Stimulated activated naive CD8-positive, alpha-beta T cell treated with anti-CD3 and anti-CD28 coated beads, Interleukin-15, Interleukin-2, amounts not matched to agents 100 U/mL and 50 U/mL, for 24 hours (primary cell): ENCODE measurements at places on chromosomes 13 and 19.

GRCh38 chr19:14473073-14473977, 1.8 kb downstream of the PTGER1 start:
- peak; percentile 35 for DNase-seq

GRCh38 chr13:114108894-114109293, 23.5 kb downstream of the RASA3 start:
- DNase-seq = peak; percentile 9

DNA sequence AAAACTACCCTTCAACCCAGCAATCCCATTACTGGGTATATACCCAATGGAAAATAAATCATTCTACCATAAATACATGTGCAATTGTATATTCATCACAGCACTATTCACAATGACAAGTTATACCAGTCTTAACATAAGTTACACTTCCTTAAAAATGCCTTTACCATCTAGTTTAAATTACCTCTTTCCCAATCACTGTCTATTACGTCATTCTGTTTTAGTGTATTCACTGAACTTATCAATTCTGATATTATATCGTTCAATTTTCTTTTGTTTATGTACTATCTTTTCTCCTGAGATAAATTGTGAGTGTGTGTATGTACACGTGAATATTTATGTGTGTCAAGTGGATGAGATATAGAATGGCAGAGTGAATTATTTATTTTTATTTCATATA, 1416.8 kb downstream of the OLFM4 start:
- DNase-seq = no peak

DNA sequence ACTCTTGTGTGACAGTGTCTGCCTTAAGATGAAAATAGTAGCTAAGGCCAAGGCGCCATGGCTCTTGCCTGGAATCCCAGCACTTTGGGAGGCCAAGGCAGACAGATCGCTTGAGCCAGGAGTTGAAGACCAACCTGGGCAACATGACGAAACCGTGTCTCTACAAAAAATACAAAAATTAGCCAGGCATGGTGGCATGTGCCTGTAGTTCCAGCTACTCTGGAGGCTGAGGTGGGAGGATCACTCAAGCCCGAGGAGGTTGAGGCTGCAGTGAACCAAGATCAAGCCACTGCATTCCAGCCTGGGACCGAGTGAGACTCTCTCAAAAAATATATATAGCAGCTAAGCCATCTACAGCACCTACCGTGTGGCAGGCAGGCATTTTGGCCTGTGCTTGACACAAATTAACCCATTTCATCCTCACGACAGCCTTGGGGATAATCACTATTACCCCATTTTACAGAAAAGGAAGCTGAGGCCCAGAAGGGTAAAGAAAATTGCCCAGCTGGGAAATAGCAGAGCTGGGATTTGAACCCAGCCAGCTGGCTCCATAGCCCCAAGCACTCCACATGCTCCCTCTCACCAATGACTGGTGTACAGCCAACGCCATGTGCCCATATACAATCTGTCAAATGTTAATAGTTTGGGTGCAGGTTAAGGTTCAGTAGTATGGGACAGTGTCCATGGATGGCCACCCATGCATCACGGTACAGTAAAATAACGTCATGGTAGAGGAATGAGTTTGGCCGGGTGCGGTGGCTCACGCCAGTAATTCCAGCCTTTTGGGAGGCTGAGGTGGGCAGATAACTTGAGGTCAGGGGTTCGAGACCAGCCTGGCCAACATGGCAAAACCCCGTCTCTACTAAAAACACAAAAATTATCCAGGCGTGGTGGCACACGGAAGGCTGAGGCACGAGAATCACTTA, 3.1 kb downstream of the SLC1A5 start:
- DNase-seq = no peak

DNA sequence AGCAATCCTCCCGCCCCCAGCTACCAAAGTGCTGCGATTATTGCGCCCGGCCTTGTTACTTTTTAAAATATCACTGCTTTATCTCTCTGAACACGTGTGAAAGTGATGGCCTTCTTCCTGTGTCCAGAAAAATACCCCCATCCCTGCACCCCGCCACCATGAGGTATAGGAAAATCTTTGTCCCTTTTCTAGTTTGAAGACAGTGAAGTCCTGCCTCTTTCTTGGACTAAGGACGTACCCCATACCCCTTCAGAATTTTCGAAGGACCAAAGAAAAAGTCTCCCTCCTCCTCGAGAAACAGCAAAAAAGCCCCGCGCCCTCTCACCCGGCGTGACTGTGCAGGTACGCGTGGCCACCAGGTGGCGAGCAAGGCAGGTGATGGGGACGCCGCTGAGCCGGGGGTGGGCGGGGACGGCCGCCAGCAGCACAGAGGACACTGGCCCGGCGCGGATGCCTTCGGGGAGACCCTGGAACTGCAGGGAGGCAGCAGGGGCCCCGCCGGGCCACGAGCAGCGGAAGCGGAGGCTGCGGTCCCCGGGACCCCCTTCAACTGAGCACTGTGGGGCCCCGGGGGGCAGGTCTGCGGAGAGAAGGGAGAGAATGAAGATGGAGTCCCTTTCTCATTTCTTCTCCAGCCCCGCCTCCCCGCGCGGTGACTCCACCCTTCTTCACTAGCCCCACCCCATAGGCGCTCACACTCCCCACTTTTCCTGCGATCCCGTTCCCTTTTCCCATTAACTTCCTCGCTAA, 3.2 kb downstream of the VSIG10L start:
- DNase-seq = peak; percentile 93

- DNase-seq = peak; percentile 60
Observed at GRCh38 chr19:14536926-14537692, 7.7 kb downstream of the TECR start.

- DNase-seq = no peak
Observed at GRCh38 chr13:96086736-96087135, 3.2 kb upstream of the HS6ST3 start.

DNA sequence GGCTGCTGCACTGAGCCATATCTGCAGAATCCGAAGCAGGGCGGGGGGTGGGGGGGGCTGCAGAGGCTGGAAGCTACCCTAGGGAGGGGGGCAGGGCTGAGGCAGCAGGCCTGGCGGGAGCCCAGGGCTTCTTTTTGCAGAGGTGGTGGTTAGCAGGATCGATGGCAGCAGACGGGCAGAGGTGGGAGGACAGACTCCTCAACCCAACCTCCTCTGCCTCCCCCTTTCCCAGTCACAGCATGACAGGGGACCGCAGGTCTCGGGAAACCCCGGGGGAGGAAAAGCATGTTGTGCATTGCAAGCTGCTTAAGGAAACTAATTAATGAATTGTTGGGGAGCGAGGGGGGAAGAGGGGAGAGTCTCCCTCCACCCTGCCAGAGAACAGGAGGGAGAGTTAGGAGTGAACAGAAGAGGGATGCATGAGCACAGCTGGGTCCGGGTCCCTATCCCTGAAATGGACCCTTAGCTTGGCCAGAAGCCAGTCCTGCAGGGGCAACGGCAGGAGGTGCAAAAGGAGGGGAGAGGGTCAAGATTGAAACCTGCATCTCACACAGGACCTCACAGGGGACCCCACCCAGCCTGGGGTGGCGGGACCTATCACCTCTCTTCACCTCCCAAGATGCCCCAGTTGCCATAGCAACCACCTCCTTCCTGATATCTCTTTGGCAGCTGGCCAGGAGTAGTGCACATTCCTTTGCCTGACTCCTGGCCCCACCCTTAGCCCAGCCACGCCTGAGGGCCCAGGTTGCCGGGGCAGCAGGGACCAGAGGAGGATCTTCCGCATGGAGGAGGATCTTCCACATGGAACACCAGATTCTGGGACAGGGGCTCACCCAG, 1.8 kb downstream of the FXYD7 start:
- no peak for DNase-seq

DNA sequence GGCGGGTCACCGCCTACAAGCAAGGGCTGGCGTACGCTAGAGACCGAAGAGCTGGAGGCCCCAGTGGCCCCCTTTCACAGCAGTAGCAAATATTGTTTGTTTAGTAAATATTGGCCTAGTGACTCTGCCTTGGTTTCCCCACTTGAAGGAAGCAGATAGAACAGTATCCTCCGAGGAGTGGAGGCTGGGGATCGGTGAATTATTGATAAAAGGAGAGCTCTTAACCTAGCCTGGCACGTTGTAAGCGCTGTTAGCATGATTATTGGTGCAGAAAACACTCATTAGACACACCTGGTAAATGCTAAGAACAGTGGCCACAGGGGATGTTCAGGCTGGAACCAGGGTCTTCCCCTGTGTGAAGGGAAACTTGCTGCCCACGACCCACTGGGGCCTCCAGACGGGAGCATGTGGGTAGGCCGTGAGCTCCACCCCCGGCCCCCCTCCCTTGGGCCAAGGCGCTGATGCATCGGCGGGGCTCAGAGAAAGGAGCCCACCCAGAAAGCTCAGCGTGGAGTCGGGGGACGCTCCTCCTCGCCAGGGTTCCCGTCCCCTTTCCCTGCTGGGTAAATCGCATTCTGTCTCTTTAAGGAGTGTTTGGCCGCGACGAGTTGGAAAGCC, 2.3 kb downstream of the IER2 start:
- no peak for DNase-seq

DNA sequence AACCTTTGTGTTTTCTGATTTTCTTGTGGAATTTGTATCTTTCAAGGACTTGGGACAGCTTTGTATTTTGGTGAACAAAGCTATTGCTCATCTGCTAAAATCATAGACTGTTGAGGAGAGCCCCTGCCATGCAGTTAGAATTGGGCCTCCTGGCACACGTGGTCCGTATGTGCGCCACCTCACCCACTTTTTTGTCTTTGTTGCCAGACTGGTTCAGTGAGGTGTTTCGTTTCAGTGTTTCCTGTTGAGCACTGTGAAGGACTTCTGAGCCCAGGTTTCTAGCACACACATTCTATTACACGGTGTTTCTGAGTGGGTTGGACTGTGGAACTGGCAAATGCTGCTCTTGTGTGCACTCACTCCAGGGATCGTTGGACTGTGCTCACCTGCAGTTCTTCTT, 37.6 kb upstream of the RNF113B start:
- DNase-seq = no peak

DNA sequence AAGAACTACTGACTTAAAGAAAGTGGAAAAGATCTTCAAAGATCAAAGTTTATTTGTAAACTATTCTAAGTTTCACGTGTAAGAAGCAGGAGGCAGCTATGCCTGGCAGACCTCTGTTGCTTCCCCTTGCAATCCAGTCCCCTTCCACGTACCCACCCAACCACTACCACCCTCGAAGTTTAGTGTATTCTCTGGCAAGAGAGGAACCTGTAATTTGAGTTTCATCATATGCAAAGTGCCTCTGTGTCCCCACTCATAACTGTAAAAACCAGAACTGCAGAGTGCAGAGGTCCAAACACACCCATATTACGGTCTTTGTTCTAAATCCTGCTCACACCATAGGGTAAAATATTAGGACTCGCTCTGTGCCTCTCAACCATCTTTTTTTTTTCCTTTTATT, 75.8 kb upstream of the FRY start:
- no peak for DNase-seq

DNA sequence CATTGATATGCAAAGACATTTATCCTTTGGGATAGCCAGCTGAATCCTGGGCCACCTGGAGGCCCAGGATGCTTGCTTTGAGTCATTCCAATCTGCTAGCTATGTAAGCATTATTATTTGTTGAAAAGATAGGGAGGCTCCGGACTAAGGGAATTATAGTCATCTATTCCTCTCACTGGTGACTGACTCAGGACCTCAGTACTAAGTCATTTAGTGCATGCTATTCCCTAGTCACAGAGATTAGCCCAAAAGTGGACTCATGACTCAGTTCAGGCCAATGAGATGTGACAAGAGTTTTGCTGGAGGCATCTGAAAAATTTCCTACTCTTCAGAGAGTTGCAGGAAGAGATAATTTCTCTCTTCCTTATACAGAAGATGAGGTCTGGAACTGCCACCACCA, 67.9 kb upstream of the ITM2B start:
- DNase-seq = no peak

GRCh38 chr13:30453727-30454126, 12.0 kb downstream of the HMGB1 start:
- DNase-seq = no peak

DNA sequence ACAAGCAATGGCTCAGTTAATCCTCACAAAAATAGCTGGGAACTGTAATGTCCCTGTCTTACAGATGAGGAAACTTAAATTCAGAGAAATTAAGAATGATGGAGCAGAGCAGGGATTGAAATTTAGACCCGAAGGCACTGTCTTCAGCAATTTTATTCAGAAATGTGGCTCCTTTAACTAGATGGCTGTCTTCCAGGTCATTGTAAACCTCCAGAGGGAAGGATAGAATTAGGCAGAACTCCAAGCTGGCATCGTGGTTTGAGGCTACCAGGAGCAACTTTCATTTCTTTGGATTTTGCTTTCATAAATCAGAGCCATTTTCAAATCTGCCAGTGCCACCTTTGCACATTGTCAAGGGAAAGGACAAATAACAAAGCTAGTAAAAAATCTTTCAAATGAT, 339.0 kb downstream of the DCT start:
- no peak for DNase-seq

DNA sequence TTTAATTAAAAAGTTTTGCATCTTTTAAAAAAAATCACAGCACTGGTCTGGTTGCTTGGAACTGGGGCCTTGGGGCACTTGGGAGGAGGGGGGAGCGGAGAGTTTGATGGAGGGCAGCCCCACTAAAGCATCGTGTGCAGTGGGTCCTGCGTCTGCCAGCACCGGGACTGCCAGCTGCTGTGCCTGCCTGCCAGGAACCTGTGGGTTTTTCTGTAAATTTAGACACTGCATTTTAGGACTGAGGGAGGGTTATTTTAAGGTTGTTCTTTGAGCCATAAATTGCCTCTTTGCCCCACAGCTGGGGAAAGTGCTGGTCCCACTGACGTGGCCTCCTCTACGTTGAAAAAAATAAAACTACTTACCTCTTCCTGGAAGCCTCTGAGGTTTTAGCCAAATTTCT, 2.9 kb downstream of the KLF2 start:
- DNase-seq = no peak

DNA sequence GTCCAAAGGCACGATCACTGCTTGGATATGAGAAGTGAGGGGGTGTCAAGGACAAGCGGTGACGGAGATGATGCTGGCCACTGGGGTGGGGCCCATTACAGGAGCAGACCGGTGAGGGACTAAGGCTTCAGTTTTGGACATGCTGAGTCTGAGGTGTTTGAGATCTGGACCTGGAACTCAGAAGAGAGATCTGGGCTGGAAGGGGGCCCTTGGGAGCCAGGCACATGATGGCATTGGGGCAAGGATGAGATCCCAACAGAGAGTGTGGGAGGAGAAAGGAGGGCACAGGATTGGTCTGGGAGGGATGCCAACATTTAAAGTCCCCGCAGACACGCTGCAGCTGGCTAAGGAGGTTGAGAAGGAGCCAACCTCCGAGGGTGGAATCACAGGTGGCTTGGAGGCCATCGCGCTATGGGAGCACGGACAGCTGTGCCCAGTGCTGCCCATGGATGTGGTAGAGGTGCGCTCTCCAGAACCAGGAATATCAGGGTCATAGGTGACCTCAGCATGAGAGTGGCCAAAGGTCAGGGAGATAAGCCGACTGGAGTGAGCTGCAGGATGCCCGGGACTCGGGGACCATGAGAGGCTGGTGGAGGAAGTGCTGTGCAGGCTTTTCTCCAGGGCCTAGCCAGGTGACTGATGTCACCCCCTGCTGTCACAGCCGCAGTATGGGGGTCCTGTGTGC, 21.8 kb downstream of the DHRS12 start:
- DNase-seq = no peak

DNA sequence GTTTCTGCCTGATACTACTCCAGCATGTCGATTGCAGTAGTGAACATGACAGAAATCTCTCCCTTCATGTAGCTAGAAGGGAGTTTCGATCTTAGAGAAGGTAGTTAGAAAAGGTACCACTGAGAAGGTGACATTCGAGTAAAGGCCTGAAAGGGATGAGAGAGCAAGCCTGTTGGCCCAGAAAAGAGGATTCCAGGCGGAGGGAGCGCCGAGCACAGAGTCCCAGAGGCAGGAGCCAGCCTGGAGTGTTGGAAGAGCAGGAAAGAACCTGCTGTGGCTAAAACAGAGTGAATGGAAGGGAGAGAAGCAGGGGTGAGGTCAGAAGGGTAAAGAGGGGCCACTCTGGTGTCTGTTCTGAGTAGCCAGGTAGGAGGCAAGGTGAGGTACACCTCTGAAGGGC, 52.5 kb downstream of the GARRE1 start:
- DNase-seq = no peak
